ENCODE measurements at places on chromosomes 1 and 21. TPM values are rescaled to one million over a fixed set of nuclear protein-coding genes. Genes with fewer than 3 reads are reported as not detected.

Gene SLC22A15
- 1.3 TPM for total RNA-seq

Gene SYNC
- not detected for total RNA-seq

Gene DMRTA2
- not detected for total RNA-seq

Gene MYOCOS
- total RNA-seq, result 0.41 TPM

Gene HAPLN2
- total RNA-seq, result not detected

Gene MEX3A
- total RNA-seq, result 0.15 TPM

DNA sequence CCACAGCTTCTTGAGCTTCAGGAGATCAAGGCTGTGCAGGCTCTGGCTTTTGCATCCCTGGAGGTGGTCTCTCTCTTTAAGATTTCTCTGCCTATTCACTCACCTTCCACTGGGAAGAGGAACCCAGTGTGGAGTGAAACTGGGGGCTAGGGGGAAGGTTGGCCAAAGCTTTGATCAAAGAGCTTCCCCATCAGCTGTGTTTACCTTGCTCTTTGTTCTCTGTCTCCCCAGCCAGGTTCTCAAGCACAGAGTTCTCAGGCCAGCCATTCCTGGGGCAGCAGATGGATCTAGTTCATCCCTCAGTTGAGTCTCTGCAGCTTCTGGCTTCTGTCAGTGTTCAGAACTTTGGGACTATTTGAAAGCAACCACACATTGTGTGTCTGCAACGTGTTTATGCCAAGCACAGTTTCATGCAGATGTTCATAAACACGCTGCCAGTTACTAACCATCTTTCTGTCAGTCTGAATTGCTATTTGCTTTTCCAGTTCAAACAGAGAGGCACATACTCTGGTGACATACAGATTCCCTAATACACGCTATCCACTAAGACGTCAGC is 17.2 kb upstream of the MRPS14 start:
- DNase-seq, result no peak

DNA sequence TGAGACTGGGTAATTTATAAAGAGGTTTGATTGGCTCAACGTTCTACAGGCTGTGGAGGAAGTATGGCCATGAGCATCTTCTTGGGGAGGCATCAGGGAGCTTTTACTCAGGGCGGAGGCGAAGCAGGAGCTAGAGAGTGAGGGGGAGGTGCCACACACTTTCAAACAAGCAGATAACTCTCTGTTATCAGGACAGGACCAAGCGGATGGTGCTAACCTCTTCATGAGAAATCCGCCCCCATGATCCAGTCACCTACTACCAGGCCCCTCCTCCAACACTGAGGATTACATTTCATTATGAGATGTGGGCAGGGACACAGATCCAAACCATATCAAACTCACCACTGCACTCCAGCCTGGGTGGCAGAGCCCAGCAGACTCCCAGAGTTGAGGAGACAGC is 11.5 kb upstream of the LRRC47 start:
- DNase-seq, result no peak

GRCh38 chr1:108154314-108154713 is 45.8 kb downstream of the SLC25A24 start:
- DNase-seq, result no peak

- DNase-seq, result no peak
These were observed 81.0 kb upstream of the SGIP1 start for GRCh38 chr1:66452982-66453381.

GRCh38 chr1:32012709-32013385 is 821 bp upstream of the KHDRBS1 start:
- no peak for DNase-seq

DNA sequence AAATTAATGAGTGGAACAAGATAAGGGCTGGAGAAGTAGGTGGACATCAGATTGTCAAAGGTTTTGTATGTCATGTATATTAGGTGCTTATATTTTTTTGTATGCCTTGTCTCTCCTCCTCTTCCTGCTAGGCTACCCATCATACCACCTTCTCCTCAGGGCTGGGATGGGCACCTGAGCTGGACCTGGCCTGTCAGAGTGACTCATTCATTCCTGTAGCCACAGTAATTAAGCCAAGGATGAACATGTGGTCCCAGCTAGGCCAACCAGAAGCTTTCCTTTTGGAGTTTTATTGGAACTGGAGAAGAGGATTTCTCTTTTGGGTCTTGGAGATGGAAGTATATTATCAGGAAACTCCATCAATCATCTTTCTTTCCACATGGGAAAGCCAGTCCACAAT is 21.2 kb downstream of the PTGS2 start:
- DNase-seq, result no peak

GRCh38 chr1:86705665-86705985 is 1.2 kb downstream of the SH3GLB1 start:
- DNase-seq, result no peak

GRCh38 chr1:243658594-243659105 is 191.4 kb downstream of the AKT3 start:
- DNase-seq, result no peak

DNA sequence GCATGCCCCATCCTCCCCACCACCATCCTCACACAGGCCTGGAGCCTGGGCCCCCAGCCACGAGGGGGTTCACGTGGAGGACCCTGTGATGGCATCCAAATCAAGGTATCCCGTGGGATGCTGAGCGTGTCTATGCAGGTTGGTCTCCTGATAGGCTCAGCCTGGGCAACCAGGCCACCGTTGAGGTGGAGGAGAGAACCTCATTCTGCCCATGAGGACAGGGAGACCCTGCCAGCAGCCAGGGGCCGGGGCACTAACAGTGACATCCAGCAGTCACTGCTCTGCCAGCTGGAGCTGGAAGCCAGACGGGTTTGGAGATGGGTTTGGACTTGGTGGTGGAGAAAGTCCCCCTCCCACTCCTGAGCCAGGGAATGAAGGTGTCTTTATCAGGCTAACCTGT is 582.8 kb downstream of the MATN1 start:
- DNase-seq, result no peak

DNA sequence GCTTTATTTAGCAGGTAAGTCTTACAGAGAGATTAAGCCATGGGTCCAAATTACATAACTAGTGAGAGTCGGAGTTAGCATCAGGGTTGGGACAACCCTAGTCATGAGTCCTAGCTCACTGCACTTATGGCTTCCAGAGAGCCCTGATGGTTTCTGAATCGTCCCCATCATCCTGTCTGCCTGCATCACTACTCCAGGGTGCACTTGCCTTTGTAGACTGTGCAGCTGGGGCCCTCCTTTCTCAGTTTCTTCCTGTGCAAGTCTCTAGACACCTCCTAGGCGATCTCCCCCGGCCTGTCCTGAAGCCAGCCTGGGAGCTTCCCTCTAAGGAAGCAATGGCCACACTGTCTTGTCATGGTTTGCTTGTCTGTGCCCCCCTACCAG is 37.1 kb downstream of the KIAA0040 start:
- DNase-seq, result no peak

- no peak for DNase-seq
These were observed 196.9 kb downstream of the TTLL7 start for GRCh38 chr1:83802023-83802422.

Data from naive thymus-derived CD4-positive, alpha-beta T cell (primary cell).